ENCODE measurements at places on chromosomes 11 and 22.

GRCh38 chr11:11081776-11082175, 223.9 kb upstream of the ZBED5 start:
- DNase-seq = no peak

DNA sequence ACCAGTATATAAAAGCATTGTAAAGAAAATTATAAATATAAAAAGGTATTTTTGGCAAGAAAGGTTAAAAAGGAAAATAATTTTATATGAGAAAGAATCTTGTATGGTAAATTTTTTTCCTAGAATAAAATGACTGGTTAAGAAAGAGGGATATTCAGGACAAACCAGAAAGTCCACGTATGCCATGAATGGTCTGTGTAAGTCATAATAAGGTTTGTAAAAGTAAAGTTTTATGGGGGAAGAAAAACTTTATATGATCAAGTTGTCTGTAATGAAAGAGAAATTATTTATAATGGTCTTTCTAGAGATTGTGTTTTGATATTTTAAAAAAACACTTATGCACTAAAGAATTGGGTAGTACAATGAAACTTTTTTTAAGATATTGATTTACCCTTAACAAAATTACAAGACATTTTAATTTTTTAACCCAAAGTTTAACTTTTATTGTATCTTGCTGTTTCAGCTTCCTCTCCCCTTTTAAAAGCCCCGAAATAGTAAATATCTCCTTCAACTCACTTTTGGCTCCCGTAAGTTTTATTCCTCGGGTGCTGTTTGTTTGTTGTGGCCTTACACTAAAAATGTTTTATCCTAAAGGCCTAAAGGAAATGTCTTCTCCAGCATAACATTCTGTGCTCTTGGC, 47.7 kb downstream of the AMOTL1 start:
- DNase-seq = no peak

GRCh38 chr22:43036282-43036829, 21.4 kb upstream of the PACSIN2 start:
- DNase-seq = peak; percentile 51

GRCh38 chr11:47378836-47379170, 456 bp upstream of the SPI1 start:
- no peak for DNase-seq

DNA sequence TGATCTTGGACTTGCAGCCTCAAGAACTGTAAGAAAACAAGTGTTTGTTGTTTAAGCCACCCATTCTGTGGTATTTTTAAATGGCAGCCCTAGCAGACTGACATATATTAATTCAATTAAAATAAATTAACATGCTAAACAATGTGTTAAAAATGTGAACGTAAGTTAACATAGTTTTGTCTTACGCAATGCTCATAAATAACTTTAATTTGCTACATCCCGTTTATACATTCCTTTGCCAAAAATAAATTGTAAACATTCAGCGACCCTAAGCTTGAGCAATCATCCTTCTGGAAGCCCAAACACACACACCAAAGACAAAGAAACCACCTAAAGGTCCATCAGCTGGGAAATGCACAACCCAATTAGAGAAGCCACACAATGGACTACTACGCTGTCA, 70.4 kb downstream of the CELSR1 start:
- no peak for DNase-seq
